ENCODE measurements at places on chromosomes 7 and 10. TPM values are rescaled to one million over a fixed set of nuclear protein-coding genes. Genes with fewer than 3 reads are reported as not detected.

The PNLIPRP3 gene
- total RNA-seq: not detected

DNA sequence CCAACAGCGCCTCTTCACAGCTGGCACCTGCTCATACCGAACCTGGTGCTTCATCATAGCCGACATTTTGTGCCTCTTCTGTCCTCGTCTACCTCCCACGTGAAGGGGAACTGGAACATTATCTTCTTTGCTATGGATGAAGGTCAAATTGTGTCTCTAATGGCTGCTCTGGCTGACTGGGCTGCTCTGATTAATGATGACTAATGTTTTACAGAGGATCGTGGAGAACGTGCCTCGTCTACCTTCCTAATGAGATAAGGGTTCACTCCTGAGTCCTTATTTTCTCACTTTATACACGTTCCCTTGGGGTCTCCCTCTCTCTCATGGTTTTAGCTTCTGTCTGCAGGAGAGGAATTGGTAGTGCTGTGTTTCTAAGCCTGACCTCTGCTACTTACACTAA is 420.3 kb downstream of the PHTF2 start:
- DNase-seq: no peak

- DNase-seq: peak; percentile 83
Measured at GRCh38 chr7:22488643-22489462, 11.1 kb downstream of the STEAP1B start.

The LRMDA gene
- 0.07 TPM for total RNA-seq

The NPFFR1 gene
- total RNA-seq: not detected

The NKX1-2 gene
- 0.22 TPM for total RNA-seq

The FKBP6 gene
- total RNA-seq: not detected
